ENCODE measurements at places on chromosomes 11 and 22.

GRCh38 chr11:20249378-20249777 lies 89.1 kb upstream of the DBX1 start:
- DNase-seq = no peak

GRCh38 chr11:20002312-20003216 lies 157.7 kb downstream of the DBX1 start:
- DNase-seq = no peak

DNA sequence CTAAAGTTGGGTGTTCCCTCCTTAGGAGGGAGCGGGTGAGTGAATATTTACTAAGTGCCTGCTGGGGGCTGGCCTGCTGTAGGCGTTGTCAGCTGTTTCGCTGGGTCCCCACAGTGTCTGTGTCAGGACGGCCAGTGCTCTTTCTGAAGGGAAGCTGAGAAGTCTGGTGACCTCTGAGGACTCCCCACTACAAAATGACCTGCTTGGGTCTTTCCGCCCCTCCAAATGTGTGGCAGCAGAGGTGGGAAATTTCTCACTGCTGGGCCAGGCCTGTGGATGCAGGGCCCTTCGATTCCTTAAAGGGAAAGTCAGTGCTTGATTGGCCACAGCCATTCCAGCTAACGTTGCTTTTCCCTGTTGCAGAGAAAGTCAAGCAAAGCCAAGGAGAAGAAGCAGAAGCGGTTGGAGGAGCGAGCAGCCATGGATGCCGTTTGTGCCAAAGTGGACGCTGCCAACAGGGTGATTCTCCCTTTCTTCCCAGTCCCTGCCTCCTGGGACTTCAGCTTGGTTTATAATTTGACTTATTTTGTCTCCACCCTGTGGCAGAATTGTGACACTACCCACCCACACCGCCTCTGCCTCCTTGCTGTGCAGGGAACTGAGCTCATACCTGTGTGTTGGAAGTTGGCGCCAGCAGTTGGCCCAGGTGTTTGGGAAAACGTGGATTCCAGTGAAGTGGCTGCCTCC lies 6.8 kb downstream of the NAA40 start:
- DNase-seq = peak; percentile 76

GRCh38 chr22:48042621-48043395 lies 1280.4 kb downstream of the TBC1D22A start:
- peak; percentile 38 for DNase-seq

DNA sequence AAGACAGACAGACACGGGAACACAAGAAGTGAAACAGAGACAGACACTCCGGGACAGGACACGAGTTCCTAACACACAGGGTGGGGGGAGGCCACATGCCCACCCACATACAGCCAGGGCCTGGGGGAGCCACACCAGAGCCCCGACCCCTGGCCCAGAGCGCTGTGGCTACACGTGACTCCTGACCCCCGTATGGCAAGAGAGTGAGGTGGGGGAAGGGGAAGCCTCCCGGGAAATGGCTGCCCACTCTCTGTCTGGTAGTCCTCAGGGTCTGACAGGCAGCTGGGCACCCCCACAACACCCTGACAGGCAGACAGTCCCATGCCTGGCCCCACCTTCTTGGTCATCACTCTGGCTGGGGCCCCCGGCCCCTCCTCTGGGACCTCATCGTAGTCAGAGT lies 38.6 kb upstream of the PDE2A start:
- no peak for DNase-seq

DNA sequence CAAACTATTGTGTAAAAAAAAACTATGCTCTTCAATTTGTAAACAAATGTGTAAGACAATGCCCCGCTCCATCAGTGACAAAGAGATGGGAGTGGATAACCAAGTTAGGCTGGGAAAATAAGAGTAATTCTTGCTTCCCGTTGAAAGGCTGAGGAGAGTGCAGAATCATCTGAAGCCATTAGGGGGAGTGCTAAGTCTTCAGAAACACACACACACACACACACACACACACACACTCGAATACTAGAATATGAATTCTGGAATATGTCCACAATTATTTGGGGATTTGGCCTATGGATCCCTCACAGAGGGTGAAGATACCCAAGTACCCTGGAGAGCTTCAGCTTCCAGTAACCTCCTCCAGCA lies 27.8 kb upstream of the ROBO3 start:
- peak; percentile 35 for DNase-seq

DNA sequence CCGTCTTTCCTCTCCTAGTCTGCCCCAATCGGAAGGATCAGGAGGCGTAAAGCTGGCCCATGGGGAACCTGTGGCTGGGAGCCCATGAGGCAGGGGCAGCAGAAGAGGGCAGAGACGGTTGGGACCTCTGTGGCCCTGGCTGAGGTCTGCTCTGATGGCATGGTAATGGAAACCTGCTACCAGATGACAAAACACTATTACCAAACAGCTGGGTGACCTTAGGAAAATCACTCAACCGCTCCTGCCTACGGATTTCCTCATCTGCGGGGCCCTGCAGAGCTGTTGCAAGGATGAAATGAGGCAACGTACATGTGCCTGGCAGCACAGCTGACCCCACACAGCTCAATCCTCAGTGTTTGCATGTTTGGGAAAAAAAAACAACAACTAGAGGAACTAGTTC lies 4.6 kb downstream of the AP5B1 start:
- peak; percentile 1 for DNase-seq

DNA sequence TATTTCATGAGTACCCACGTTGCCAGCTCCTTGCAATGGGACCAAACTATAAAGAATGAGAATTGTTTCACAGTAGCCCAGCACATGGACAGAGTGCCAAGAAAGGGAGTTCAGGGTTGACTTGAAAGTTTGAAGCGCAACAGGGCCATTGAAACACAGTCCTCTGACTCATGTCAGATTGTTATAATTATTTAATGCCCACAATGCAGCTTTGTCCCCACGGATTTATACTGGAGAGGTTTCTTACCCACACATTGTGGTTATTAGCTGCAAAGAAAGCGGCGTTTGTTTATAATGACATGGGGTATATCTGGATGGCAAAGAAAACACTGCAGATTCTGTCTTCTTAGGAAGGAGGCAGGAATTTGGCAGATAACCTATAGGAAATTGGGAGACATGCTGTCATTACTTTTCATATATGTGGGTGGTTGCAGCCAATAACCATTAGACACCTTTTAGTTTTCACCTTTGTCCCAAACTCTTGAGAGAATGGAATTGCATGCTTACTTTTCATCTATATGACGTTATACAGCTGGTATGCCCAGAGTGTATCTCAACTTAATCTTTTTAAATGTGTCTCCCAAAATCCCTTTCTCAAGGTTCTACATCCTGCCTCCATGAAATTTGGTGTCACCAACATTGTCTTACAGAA lies 143.6 kb downstream of the TEAD1 start:
- DNase-seq = no peak

DNA sequence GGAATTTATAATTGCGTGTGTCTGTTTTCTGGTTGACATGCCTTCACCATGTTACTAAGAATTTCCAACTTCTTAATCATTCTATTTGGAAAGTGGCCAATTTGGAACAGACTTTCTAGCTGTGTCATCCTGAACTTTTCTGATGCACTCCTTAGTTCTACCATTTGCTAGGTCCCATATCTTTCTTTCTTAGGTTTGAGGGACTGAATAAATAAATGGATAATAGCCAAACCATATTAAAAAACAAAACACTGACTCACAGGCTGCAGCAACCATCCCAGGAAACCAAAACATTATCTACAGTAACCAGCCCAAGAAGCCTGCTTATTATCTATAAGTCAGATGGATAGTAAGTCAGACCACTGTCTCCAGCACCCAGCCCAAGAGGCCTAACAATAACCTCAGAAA lies 57.5 kb upstream of the PLET1 start:
- DNase-seq = no peak

DNA sequence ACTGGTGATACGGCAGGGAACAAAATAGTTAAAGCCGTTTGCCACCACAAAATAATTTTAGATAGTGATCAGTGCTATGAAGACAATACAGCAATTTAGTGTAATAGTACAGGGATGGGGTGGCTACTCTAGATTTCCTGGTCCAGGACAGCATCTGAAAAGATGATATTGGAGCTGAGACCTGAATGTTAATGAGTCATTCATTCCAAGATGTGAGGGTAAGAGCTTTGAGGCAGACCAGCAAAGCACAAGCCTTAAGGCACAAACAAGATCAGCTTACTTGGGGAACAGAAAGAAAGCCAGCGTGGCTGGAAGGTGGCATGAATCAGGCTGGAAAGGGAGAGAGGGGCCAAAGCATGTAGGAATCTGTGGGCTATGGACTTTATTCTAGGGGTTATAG lies 132.3 kb downstream of the TRIM44 start:
- DNase-seq = no peak

DNA sequence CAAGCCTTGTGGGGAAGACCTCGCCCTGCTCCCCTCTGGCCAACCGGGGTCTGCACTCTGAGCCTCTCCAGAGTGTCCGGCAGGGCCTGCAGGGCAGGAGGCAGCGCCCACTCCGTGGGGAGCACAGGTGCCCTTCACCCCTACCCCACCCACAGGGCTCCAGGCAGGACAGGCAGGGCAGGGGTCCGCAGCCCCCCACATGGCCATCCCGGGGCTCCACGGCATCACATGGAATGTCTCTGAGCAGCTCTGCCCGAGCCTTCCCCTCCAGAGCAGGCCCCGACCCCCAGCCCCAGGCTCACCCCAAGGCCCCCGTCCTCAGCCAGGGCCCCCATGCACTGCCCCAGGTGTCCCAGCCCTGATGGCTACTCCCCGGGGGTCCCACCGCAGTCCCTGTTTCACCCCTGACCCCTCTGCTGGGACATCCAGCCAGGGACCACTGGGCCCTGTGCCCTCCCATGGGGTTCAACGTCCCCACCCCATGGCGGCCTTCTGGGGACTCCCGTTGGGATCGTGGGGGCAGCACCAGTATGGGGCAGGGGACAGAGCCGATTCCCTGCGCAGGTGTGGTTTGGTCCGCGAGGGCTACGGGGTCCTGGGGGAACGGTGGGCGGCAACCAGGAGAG lies 77.7 kb downstream of the BRD1 start:
- no peak for DNase-seq

- no peak for DNase-seq
Measured at GRCh38 chr22:37626144-37626543, 13.3 kb upstream of the SH3BP1 start.

DNA sequence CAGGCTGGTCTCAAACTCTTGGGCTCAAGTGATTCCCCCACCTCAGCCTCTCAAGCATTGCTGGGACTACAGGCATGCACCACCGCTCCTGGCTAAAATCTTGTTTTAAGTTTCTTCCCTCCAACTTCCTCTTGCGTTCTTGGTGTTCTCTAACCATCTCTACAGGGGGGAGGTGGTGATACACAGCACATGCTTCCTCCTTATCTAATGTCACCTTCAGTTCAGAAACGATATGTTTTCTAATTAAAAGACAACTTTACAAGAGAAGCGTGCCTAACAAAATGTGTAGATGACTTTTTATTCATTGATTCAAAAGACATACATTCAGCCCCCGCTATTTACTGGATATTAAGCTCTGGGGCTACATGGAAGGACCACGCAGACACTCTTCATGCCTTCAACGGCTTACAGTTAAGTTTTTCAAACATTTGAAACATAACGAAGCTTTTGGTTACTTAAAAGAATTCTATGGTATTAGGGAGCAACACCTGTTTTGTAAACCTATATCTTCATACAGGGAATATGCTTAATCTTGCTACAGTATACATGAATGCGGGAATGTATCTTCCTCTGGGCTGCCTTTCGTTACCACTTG lies 933 bp upstream of the DLAT start:
- DNase-seq = peak; percentile 58

GRCh38 chr11:104322696-104323095 lies 158.7 kb upstream of the PDGFD start:
- no peak for DNase-seq

- peak; percentile 71 for DNase-seq
Measured at GRCh38 chr11:859394-860131, 16.9 kb downstream of the TSPAN4 start.

- DNase-seq = no peak
Measured at GRCh38 chr11:121309688-121310087, 17.1 kb downstream of the SC5D start.

- peak; percentile 27 for DNase-seq
Measured at GRCh38 chr11:62804310-62805075, 747 bp downstream of the NXF1 start.

GRCh38 chr11:4184163-4184916 lies 89.7 kb downstream of the RRM1 start:
- DNase-seq = no peak

DNA sequence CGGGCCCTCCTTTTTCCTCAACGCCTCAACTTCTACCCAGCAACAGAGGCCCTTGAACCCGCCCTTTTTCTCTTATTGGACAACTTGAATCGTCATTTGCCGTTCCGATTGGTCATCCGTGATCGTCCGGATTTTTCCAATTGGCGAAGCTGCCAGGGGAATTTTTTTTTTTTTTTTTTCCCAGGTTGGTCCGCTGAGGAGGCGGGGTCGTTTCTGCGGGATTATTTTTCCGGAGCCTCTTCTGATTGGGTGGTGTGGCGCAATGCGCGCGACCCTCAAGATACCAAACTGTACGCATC lies 465 bp upstream of the TTC9C start:
- DNase-seq = peak; percentile 98

DNA sequence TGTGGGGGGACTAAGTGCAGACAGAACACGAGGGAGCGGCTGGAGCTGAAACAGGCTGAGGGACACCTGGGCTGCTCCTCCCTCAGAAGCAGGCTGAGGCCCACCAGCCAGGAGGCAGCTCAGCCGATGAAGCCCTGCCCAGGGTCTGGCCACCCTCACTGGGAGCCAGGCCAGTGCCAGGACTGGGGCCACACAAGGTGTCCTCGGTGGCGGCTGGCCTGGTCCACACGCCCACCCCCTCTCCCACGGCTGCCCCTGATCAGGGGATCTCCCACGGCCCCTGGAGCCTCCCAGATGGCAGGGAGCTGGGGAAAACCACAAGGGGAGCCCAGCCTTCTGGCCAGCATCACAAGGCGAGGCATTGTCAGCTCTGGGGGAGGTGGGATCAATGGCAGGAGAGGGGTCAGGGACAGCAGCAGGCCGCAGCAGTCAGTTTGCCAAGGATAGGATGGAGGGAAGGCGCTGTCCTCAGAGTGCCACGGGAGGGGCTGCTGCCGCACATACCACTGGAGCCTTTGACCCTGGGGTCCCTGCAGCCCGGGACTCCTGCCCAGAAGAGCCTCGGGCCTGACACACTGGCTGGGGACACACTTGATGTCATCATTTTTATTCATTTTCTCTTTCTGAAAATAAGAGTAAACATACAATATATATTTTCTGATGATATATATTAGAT lies 11.7 kb upstream of the RASL10A start:
- DNase-seq = no peak

DNA sequence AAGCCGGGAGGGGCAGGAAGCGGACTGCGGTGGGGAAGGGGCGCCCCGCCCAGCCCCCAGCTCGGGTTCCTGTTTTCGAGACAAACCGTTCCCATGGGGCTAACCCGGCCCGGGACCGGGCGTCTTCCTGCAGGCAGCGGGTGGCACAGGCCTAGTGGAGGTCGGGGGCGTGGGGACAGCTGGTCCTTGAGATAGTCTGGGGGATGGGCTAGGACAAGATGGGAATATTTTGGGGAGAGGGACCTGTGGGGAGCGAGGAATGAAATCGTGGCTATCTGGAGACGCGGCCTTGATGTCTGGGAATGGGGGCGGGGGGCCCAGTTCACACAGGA lies 1.2 kb upstream of the RASGRP2 start:
- peak; percentile 62 for DNase-seq
